Stimulated activated CD4-positive, alpha-beta T cell treated with anti-CD3 and anti-CD28 coated beads, Interleukin-1b, Interleukin-23, amount 100 ng/mL, for 1 hour (primary cell): ENCODE measurements at places on chromosomes 7 and 10.

- DNase-seq, result no peak
These were observed 199.7 kb upstream of the MAGI2 start for GRCh38 chr7:79653136-79653631.

DNA sequence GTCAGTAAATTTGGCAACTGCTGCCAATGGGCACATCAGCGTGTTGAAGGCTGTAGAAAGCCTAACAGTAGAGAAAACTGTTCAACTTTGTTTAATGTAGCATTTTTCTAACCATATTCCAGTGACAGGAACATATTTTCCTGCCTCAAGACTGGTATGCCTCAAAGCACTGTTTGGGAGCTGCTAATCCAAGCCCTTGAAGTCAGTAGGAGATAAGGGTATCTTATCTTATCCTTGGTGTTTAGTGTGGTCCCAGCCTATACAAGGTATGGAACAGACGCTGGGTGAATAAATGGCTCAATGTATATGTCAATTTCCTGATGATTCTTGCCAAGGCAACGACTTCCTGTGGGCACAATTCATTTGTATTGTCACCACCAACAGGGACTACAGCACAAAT lies 97.5 kb upstream of the CREB5 start:
- no peak for DNase-seq

- no peak for DNase-seq
These were observed 6.9 kb downstream of the ADAP1 start for GRCh38 chr7:947391-948210.

DNA sequence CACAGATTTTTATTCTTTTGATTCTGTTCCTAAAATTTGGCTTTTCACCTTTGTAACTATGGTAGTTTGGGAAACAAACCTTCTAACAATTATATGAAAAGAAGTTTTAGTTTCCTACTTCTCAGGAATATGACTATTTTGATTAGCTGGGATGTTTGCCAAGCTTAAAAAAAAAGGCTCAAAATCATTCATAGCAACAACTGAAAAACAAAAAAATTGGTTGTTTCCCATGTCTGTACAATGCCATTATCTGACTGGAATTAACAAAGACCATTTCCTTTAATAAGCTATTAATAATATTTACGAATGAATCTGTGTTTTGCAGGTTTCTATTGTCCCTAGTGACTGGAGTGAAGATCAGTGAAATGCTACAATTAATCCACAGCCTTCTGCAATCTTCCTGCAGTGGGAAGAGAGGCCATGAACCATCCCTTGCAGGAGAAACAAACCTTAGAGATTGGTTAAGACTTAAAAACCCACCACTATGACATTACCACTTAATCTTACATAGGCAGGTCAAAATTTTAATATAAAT lies 4.2 kb downstream of the PURB start:
- DNase-seq, result no peak

- DNase-seq, result no peak
These were observed 135.7 kb downstream of the GRK5 start for GRCh38 chr10:119343011-119343601.
